SK-N-DZ (cell line): ENCODE measurements at places on chromosomes 7 and 10.

DNA sequence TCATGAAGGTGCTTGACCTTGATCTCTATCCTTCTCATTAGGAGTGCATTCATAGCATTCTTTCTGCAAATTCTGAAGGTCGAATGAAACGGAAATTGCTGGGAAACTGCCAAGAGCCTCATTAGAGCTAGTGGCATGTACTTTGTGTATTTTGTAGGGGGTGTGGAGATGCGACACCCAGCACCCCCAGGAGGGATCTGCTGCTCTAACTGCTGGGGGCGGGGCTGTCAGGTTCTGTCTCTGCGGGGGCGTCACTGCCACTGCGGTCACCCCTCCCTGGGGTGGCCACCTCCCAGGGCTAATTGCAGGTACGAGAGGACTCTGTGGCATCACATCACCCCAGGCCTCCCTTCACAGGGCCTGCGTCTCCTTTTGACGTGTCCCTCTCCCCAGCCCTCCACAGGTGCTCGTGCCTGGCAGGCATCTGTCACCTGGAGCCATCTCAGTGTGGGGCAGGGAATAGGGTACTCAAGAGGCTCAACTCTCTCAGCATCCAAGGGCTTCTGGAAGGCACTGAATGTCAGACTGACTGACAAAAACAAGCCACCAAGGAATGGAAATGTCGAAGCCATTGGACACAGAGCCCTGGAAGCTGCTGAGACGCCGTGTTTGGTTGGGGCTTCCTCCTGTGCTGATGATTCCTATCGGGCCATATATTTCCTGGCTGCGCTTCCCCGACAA is 151.1 kb downstream of the ACTR3B start:
- DNase-seq: no peak

GRCh38 chr7:148485618-148486017 is 104.9 kb upstream of the C7orf33 start:
- no peak for DNase-seq

DNA sequence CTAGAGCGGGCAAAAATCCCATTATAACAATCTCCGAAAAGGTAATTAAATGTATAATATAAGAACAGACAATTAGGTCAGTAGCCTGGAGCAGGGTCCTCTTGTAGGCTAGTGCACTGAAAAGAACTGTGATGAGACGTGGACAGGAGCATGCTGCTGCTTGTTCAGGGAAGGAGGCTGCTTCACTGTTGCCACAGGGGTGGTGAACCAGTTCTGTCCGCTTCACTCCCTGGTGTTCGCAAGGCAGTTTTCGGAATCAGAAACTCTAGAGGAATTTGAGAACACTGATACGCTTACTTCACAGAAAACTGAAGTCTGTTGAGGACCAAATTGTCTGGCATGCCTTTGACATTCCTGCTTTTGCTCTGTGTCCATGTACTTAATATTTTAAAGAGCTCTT is 17.4 kb downstream of the ZNRF2 start:
- DNase-seq: no peak

- DNase-seq: no peak
Observed at GRCh38 chr10:55183993-55184392, 383.0 kb upstream of the PCDH15 start.

DNA sequence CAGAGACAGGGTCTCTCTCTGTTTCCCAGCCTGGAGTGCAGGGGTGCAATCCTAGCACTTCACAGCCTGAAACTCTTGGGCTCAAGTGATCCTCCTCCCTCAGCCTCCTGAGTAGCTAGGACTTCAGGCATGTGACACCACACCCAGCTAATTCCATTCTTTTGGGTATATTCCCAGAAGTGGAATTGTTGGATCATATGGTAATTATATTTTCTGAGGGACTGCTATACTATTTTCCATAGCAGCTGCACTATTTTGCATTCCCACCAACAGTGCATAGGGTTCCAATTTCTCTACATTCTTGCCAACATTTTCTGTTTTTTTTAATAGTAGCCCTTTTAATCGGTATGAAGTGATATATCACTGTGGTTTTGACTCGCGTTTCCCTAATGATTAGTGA is 30.0 kb upstream of the RAB11FIP2 start:
- no peak for DNase-seq

DNA sequence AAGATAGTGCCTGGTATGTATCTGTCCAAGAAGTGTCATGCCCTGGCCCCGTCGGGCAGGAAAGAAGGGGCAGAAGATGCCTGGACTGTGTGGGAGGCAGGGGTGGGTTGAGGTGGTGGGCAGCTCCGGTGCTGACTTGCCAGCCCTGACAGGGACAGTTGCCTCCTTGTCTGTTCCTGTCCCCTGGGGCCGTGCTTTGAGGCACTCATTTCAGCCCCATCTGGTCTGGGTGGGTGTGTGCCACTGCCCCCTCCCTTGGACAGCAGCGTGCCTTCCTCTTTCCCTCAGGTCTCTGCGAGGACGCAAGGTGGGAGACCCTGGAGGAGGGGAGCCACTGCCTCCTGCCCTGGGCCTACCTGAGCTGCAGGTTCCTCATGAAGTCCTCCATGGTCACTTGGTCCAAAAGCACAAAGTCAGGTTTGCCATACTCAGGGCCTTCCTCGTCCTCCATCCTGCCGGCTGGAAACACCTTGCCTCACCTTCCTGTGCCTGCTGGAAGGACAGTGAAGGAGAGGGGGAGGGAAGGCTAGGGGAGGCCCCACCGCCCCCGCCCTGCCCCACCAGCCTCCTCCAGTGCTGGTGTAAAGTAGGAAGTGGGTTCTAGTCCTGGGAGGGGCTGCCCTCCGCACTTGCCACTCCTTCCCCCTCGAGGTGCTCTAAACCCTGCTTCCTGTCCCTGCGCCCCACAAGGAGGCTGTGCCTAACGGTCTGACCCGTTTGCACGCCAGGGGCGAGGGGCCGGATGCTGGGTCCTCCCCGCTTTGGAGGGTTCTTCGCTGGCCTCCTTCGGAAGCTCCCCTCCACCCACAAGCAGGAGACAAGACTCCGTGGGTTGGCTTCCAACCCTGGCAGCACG is at the start of gene MYO1G:
TSS of gene MYO1G (minus strand) at position 505 of the 856 bp plus-strand sequence. CDS start at position 451, 54 bp downstream.
- no peak for DNase-seq
